Vagina (tissue), 2 donors: ENCODE measurements at places on chromosomes 1 and 21.

DNA sequence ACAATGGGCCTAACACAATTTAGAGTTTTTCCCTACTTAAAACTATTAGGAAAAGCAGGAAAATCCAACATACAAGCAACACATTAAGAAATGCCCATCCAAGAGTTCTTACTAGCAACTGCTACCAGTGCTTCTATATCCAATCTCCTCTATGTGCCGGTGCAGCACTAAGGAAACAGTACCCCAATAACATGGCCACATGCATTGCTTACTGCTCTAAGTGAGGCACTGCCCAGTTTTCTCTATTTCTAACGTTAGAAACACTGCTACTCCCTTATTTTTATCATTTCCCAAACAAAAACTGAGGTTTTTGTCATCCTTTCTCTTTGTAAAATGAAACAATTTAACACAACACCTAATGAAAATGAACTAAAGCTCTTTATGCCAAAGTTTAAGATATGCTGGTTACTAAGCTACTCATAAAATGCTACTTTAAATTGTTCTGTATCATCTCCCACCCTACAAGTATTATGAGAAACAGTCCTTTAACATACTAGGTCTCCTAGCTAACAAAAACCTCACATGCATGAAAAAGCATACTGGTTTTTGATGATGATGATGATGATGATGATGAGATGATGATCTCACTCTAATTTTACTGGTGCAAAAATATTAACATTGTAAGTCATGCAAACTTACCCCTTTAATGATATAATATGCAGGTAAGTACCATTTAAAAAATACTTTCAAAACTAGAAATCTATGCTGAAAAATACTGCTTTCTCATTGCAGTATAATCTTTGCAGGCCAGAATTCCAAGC lies 90.7 kb upstream of the TTC39A start:
- H3K27me3 ChIP-seq = no peaks in the 10 kb centered on the region
- H3K4me1 ChIP-seq = peaks cover 7% of the 10 kb centered on the region
- H3K27ac ChIP-seq = no peak overlapping the region

- no peak overlapping the region for H3K27ac ChIP-seq
- no peaks in the 10 kb centered on the region for H3K27me3 ChIP-seq
- no peaks in the 10 kb centered on the region for H3K4me1 ChIP-seq
- no peaks in the 10 kb centered on the region for H3K36me3 ChIP-seq
- DNase-seq = no peak
These were observed 53.2 kb upstream of the MRPS6 start for GRCh38 chr21:34020005-34020847.

DNA sequence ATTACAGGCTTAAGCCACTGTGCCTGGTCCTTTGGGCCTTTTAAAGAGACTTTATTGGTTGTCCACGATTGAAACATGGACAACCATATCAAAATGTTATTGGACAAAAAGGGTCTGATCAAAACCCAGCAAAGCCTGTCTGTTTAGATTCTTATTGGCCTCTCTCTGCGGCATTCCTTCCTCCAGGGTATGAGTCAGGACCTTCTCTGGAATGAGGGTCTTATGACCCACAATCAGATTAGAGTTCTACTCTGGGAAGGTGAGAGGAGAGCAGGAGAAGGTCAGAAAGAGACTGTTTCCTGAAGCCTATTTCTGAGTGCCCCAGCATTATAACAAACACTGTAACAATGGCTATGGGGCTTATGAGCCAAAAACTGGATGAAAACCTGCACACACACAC lies 7.9 kb downstream of the LURAP1 start:
- no peak for DNase-seq
- H3K4me1 ChIP-seq = peaks cover 11% of the 10 kb centered on the region
- H3K4me3 ChIP-seq = no peak overlapping the region
- H3K36me3 ChIP-seq = no peaks in the 10 kb centered on the region
- H3K27me3 ChIP-seq = no peaks in the 10 kb centered on the region
- H3K27ac ChIP-seq = no peak overlapping the region

DNA sequence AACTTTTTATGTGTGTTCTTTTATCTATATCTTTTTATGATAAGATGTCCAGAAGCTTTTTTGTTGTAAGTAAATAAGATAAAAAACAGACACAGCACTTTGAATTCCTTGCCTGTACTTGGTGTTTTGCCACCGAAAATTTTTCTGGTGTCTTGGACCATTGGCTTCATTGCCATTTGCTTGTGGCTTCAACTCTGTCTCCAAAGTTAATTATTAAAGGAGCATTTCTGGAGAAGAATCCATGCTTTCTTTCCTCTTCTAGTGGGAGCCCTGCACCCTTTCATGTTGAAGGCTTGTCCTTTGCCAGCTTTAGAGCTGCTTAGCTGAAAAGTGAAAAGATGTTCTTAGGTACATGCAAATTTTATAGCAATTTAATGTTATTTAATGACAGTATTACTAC lies 112.2 kb downstream of the DYRK1A start:
- no peak overlapping the region for H3K4me3 ChIP-seq
- no peak for DNase-seq
- H3K4me1 ChIP-seq = peaks cover 35% of the 10 kb centered on the region
- no peak overlapping the region for H3K27ac ChIP-seq
- H3K36me3 ChIP-seq = peaks cover 26% of the 10 kb centered on the region
- H3K27me3 ChIP-seq = no peaks in the 10 kb centered on the region
